ENCODE measurements at places on chromosomes 3 and 15.

DNA sequence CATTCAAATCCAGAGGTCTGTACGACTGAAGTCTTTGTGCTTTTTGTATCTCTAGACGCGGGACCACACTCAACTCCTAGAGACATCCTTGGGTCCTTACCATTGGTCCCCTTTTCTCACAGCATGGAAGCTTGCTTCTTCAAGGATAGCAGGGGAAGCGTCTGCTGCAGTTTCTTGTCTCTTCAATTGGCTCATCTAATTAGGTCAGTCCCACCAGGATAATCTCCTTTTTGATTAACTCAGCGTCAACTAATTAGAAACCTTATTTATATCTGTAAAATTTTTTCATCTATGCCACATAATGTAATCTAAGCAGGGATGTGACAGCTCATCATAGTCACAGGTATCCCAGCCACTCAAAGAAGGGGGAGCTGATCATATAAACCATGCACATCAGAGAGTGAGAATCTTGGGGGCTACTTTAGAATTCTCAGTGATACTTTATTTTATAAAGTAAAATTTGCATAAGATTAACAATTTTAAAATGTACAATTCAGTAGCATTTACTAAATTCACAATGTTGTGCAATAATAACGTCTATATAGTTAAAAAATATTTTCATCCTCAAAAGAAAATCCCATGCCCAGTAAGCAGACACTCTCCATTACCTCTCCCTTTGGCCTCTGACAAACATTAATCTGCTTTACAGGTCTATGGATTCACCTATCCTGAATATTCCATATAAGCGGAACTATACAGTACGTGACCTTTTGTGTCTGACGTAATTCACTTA is 47.5 kb upstream of the ZNF385D start:
- DNase-seq = no peak

DNA sequence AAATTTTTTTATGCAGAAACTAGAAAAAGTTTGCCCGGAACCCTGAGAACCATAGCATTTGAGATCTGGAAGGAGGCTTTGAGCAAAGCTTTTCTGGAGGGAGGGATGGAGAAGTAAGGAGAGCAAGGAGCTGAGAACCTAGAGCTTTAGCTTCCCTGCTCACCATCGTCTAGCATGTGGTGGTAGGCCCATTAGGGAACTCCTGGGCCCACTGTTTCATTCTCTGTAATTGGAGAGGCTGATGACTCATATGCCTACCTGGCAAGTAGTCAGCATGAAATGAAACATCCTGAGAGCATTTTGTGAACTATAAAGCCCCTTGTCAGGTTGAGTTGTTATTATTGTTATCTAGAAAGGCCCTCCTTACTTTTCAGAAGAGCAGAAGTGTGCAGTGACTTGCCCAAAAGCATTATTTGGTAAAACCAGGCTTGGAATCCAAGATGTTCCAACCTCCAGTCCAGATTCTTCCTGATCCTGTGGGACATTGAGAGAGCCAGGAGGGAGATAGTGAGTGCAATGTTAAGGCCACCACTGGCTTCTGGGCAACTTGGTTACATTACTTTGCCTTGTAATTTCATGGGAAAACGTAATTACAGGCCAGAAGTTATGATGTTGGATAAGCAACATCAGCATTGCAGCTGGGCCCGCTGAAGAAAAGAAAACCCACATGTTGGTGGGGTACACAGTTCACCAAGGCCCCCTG is 104.5 kb upstream of the BFSP2 start:
- no peak for DNase-seq

GRCh38 chr15:76274821-76275220 is 36.4 kb downstream of the ETFA start:
- DNase-seq = no peak

GRCh38 chr15:49328941-49329340 is 94.1 kb upstream of the FGF7 start:
- DNase-seq = no peak

GRCh38 chr15:99580076-99580475 is 14.3 kb downstream of the MEF2A start:
- DNase-seq = no peak

DNA sequence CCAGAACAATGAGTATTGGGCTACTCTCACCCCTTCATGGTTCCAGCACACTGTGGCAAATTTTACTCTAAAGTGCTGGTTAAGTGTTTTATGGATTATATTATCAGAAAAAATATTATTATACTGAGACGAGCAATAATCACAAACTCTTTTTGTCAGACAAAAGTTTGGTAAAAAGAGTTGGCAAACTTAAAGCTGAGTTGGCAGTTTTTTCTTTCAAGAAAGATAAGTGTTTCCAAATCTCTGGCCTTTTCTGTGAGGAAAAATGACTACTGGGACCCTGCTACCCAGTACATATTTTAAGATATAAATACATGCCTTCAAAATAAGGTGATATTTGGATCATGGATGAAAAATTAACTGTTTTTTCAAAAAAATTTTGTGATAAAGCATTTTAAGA is 471.5 kb upstream of the IL12A start:
- no peak for DNase-seq

DNA sequence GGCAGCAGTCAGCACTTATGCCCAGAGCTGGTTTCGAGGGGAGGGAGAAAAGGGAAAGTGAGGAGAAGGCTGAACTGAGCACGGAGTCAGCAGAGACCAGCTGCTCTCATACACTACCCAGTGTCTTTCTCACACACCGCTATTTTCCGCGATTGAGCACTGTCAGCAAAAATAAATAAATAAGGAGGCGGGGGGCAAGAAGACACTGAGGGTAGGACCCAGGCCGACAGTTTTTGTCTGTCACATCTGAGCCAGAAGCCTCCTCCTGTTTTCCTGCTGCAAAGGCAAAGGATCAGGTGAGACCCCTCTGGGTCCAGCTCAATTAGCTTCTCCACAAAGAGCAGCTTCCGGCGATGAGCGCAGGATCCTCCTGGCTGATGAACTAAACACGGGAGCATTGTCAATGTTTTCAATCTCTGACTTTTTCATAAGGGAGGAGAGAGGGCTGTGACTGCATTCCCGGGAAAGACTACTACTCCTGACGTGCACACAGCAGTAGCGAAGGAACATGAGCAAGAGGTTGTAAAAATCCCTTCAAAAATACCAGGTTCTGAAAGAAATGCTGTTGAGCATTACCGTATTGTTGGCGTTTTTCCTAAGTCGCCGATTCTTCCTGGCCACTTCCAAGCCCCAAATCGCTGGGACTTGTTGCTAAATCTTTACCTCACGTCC is 1.3 kb downstream of the FRMD5 start:
- DNase-seq = no peak

GRCh38 chr3:71241981-71242560 is 341.5 kb downstream of the FOXP1 start:
- no peak for DNase-seq

- no peak for DNase-seq
These were observed 156.9 kb downstream of the SUCNR1 start for GRCh38 chr3:152030320-152030719.

- no peak for DNase-seq
These were observed 120.5 kb downstream of the XXYLT1 start for GRCh38 chr3:195150181-195151118.

GRCh38 chr15:32656496-32656895 is 15.0 kb downstream of the SCG5 start:
- DNase-seq = no peak

- DNase-seq = no peak
These were observed 201.3 kb downstream of the ABHD5 start for GRCh38 chr3:43892061-43892460.

DNA sequence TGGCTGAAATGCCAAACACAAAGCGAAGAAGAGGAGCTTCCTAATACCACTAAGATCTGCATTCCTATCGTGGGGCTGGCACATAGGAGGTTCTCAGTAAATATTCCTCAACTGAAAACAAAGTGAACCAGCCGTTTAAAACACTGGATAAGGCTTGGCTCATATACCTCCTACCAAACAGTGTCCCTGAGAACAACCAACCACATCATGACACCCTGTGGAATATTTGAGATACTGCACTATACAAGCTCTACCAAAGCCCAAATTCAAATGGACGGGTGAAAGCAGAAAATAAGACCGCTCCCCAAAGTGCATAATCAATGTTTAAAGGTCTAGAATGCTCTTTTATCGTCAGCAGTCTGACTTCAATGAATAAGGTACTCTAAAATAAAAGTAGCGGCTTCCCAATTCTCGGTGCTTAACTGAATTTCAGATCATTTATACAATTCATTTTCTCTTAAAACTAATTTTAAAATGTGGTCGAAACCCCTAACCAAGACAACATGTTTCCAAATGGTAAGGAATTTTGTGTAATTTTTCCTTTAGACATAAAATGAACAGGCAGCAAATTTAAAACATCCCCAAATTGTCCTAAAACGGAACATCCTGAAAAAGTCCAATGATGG is 425.8 kb downstream of the ERC2 start:
- no peak for DNase-seq

GRCh38 chr3:14425581-14426304 is 23.3 kb downstream of the SLC6A6 start:
- no peak for DNase-seq

DNA sequence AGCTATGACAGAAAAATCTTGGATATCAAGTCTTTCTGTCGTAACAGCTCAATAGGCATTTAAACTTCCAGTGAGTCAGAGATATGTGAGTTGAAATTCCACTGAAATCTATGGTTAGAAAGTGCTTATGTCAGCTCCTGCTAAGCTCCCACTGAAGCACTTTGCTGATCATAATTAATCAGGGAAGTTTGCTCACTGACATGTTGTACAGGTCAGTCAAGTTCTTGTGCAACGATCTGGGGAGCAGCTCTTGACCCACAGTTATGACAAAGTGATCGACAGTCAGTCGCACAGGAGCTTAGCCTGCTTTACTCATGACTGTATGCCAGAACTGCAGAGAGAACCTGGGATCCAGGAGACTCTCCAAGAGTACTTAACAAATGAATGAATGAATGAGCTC is 453.5 kb downstream of the SOX2 start:
- no peak for DNase-seq

- no peak for DNase-seq
These were observed at the start of gene DUT for GRCh38 chr15:48330855-48331795. Gene DUT (plus strand): TSS chr15:48331429. CDS start chr15:48331516, 87 bp downstream.

DNA sequence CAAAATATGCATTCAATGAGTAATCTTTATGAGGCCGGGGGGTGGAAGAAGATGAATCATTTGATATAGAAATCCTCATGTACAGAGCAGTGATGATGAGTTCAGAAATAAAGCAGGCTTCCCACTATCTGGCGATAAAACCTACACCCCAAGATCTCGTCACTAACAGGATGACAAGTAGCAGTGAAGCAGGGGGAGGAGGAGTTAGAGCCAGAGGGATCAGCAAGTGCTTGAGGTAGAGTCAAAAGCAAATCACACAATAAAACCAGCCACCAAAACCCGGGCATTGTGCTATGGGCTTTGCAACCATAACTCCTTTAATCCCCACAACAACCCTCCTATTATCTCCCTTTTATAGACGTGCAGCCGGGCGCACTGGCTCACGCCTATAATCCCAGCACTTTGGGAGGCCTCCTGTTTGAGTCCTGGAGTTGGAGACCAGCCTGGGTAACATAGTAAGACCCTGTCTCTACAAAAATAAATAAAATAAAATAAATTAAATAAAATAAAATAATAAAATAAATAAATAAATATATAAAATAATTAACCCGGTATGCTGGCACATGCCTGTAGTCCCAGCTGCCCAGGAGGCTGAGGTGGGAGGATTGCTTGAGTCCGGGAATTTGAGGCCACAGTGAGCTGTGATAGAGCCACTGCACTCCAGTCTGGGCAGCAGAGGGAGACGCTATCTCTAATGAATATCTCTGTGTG is 53.0 kb downstream of the STARD5 start:
- no peak for DNase-seq

DNA sequence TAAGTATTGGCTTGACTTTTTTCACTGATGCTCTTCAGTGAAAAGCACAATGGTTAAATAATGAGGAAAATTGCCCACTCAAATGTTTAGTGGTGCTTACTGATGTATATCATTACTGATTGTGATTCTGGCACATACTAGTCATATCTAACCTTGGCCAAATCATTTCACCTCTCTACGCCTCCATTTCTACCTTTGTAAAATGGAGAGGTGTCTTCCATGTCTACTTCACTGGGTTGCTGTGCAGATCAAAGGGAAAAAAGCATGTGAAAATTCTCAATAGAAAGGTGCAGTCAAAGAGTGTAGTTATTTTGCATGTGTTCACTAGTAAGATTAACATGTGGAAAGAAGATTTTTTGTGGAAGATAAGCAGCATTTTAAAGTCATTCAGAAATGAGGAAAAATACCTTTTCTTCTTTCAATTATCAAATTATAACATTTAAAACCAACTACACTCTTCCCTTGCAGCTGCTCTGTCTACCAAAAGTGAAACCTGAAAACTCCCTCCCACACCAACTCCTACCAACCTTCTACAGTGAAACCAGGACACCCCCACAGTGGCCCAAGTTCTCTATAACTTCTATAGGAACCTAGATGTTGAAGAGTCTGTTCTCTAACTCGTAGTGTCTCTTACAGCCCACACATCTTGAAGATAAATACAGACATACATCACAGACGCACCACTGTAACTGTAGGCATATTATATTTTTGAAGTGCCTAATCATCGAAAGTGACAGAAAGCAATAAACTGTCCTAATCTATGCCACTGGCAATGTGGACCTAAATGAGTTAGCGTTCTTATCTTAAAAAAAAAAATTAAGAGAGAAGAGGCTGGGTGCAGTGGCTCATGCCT is 1.4 kb downstream of the CD200R1 start:
- no peak for DNase-seq

DNA sequence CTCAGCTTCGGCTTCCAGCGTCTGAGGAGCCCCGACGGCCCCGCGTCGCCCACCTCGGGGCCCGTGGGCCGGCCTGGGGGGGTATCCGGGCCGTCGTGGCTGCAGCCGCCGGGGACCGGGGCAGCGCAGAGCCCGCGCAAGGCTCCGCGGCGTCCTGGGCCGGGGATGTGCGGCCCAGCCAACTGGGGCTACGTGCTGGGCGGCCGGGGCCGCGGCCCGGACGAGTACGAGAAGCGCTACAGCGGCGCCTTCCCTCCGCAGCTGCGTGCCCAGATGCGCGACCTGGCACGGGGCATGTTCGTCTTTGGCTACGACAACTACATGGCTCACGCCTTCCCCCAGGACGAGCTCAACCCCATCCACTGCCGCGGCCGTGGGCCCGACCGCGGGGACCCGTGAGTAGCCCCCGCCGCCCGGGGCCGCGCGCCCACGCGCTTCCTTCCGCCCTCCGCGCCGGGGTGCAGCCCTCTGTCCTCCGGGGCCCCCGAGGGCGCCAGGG is 462 bp downstream of the EDEM1 start:
- DNase-seq = no peak

DNA sequence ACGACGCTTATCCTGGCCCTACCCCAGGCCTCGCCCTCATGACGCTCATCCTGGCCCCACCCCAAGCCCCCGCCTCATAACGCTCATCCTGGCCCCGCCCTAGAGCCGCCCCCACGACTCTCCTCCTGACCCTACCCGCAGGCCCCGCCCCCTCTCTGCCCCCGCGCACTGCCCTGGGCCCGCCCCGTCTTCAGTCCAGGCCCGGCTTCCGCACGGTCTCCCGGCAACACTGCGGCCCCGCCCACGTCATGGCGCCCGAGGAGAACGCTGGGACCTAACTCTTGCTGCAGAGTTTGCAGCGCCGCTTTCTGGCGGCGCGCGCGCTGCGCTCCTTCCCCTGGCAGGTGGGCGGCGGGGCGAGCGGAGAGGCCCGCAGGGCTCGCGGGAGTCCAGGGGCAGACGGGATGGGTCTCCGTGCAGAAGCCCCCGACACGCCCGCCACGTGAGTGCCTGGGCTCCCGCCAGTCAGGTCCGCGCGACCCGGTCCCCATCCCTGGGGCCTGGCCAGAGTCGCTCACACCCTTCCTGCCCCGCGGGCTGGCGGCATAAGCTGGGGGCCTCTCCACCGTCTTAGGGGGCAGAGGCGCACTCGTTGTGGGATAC is 52.5 kb upstream of the ROPN1B start:
- peak; percentile 63 for DNase-seq
